ENCODE measurements at places on chromosomes 6 and 20. TPM values are rescaled to one million over a fixed set of nuclear protein-coding genes. Genes with fewer than 3 reads are reported as not detected.

DNA sequence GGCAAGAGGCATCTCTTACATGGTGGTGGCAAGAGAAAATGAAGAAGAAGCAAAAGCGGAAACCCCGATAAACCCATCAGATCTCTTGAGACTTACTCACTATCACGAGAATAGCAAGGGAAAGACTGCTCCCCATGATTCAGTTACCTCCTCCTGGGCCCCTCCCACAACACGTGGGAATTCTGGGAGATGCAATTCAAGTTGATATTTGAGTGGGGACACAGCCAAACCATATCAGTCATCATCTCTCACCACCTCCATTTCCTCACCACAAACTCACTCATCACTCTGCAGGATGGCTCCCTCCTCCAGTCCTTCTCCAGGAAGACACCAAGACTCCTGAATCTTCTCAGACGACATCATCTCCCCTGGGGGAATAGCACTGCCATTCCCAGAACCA lies 25.8 kb upstream of the SLC16A10 start:
- DNase-seq = no peak

DNA sequence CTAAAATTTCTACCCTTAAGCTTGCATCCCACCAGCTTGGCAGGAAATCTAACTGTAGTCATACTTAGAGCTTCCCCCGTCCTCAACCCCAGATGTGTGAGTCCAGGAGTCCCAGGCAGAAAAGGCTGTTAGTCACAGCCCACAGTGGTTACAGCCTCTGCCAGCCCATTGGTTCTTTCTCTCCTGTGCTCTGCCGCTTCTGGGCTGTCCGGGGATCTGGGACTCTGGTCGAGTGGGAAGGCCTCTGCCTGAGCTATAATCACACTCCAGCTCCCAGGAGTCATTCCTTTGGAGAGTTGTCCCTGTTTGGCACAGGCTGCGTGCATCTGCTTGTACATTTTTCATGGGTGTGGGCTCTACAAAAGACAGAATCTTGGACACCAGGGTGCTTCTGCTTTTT lies 45.6 kb upstream of the FYN start:
- DNase-seq = no peak

DNA sequence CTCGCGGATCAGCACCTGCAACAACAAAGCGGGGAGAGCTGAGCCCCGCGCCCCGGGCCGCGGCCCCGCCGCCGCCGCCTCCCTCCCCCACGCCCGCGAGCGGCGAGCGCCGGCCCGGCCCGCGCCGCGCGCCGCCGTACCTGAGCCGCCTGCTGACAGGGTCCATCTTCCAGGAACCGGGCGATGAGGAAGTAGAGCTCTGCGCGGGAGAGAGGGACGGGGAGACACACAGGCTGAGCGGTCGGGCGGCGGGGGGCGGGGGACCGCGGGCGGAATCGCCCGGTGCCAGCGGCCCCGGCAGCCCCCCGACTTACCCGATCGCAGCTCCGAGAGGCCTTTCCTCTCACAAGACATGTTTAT lies 359 bp downstream of the PHIP start:
- no peak for DNase-seq

Gene SPDEF
- 59.6 TPM for total RNA-seq

Gene GRM1
- not detected for total RNA-seq

All from HT-29 (cell line).